DMS53 (cell line): ENCODE measurements at places on chromosomes 4 and X.
A peak's percentile ranks its signal among the peaks of the same experiment; 100 is the strongest.

GRCh38 chrX:45818913-45819312 lies 618.2 kb upstream of the DIPK2B start:
- DNase-seq: no peak

- no peak for DNase-seq
These were observed 86.2 kb upstream of the FRMPD4 start for GRCh38 chrX:12052109-12052508.

- peak; percentile 43 for DNase-seq
These were observed 30.9 kb upstream of the HSD17B13 start for GRCh38 chr4:87353592-87353991.

GRCh38 chr4:108954880-108955279 lies 192.0 kb upstream of the ETNPPL start:
- peak; percentile 19 for DNase-seq

DNA sequence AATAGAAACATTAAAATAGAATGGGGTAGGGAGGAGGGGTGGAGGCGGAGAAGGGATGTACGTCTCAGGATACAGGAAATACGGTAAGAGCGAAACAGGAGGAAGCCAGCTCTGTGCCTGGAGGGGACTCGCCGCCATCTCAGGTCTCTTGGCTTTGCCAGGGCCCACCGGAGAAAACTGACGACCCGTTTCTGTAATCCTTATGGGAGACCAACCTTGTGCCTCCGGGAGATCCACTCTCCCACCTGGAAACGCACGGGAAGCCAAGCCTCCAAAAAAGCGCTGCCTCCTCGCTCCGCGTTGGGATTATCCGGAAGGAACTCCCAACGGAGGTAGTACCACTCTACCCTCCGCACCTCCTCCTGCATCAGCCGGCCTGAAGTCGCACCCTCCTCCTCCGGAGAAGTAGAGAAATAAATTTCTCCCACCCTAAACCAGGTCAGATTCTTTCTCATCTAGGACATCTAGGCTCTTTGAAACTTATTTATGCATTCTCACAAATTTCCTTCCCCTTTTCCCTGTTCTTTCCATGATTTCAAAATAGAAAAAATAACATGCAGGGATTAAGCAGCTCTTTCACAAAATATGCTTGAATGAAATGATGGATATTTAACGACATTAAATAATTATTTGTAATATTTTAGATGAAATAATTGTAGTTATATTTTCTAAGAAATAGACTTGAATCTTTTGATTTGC lies at the start of gene NBDY:
Gene NBDY, plus strand, starts transcription at position 92 of the 699 bp plus-strand sequence. Its CDS starts 111 bp downstream, at position 203.
- peak; percentile 71 for DNase-seq

DNA sequence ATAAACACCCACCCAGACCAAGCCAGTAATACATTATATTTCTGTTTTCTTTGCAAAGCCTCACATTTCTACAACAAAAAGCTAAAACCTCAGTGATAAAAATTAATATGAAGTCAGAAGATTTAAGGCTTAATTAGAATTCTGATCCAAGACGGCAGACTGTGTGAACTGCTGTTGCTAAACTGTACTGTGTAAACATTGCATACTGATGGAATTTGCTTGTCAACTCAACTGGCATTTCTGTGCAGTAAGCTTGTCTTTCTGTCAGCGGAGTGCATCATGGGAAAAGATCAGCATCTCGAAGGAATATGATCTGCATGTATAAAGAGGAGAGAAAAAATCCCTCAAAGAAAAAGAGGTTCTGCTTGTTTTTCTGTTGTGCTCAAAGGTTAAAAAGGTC lies 69.4 kb upstream of the SPANXB1 start:
- no peak for DNase-seq

DNA sequence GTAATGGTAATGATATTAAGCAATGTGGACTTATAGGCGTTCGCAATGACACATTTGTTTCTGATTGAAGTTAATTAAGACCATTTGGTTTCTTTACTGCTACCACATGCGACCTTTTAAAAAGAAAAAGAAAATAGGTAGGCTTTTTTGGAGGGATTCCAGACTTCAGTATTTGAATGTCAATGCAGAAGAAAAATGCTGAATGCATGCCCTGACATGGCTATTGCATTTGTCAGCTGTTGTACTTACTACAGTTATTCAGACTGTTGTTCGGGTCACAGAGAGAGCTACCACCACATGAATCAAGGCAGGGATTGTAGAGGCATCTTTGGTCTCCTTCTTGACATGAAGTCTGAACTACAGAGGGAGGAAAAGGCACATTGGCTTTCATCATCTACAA lies 163.7 kb downstream of the CORIN start:
- no peak for DNase-seq

DNA sequence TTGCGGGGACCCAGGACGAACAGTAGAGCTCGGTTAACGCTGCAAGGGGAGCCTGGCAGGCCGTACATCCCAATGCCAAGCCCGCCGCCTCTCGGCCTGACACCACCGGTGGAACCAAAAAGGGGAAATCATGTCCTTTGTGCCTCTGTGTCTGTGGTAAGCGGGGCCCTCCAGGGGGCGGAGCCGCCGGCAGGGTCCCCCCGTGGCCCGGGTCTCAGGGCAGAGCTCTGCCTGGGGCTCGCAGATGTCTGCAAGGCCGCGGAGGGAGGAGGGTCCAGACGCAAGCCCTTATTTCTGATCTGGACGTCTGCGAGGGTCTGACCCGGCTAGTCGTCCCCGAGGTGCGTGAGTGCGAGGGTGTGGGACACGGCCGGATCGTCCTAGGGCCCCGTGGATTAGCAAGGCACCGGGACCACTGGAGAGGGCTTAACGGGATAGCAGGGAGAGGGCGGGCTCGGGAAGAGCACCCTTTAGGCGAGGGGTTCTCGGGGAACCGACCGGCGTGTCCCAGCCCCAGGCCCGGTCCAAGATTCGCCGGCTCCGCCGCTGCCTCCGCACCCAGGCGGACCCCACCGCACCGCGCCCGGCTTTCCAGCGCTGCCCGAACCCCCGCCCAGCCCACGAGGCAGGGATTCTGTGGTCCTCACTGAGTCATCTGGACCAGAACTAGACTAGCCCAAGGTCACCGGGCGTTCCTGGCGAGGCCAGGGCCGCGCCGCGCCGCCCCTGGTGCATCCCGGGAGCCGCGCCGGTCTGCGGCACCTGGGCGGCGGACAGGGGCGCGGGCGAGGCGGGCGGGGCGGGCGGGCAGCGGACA lies 863 bp upstream of the FAM193A start:
- peak; percentile 82 for DNase-seq

GRCh38 chr4:112523008-112523721 lies 7.2 kb upstream of the NEUROG2 start:
- peak; percentile 67 for DNase-seq

GRCh38 chr4:8688041-8688907 lies 95.7 kb downstream of the CPZ start:
- DNase-seq: peak; percentile 13

- no peak for DNase-seq
These were observed 142.2 kb downstream of the DKK2 start for GRCh38 chr4:106893903-106894302.

DNA sequence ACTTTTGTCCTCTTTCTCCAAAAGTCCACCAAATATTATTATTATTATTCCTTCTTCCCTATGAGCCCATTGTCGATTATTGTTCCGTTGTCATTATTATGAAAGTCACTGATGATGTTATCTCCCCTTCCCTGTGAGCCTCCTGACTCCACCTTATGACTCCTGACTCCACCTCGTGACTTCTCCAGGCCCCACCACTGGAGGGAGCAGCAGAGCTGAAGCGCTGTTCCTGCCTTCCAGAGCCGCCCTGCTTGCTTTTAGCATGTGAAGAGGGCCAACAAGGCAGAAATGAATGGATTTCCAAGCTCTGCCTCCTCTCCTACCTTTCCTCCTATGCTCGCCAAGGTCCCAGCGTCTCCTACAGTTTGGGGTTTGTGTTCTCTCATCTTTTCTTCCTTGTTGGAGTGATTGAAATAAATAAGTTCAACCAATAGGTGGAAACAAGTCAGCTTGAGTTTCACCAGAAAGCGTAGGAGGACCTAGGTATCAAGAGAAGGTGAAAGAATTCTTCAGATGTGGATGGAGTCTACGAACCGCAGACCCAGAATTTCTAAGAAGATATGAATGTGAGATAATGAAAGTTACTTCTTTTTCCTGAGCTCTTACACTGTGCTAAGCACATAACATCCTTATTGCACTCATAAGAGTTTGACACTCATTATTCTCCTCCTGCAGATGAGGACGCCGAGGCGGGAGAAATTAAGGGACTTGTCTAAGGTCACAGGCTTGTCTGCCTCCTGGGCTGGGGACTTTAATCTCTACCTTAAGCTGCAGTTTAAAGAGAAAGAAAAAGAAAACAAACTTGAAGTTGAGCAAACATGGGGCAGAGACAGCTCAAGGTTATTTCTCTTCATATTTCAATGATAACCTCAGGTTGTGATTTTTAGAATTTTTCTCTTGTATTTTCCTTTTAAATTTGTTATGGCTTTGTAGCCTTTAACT lies 26.1 kb downstream of the IGSF1 start:
- DNase-seq: peak; percentile 70

DNA sequence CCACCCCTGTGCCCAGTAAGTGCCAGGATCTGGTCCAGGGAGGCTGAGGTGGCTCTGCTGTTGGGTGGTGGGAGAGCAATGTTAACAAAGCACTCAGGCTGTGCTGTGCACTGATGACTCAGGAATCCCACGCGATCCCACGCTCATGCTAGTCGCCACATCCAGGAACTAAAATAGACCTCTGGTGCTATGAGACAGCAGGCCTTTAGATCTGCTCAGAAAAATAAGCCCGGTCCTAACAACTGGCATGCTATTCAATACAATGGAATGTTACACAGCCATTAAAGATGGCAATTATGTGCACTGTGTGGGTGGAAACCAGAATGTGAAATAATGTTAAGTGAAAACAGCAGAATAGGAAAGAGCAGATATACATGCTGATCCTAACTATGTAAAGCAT lies 26.0 kb downstream of the ARL13A start:
- DNase-seq: no peak

DNA sequence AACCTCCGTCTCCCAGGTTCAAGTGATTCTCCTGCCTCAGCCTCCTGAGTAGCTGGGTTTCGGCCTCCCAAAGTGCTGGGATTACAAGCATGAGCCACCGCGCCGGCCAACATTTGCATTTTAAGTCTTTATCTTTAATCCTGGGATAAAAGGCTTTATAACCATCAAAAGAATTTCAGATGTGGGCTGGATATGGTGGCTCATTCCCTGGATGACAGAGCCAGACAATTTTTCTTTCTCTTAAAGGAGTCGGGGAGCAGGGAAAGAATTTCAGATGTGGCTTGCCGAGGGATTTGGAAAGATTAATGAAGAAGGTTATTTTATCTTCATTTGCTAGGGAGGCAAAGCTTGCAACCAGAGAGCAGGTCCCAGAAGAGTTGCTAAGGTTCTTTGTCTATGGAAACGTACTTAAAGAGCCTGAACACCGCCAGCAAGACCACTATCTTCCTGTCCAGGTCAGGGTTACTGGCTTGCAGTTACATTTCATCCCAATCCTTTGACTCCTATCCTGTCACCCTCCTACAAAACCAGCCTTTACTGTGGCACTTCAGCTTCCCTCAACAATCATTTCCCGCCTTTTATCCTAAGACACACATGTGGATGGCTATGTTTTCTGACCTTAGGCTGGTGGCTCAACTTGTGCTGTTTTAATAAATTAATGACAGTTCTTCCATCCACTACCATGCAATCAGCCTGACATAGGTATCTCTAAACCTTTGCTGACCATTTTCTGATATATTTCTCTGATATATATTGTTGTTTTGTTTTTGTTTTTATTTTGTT lies 3.9 kb upstream of the KLHL8 start:
- DNase-seq: no peak

DNA sequence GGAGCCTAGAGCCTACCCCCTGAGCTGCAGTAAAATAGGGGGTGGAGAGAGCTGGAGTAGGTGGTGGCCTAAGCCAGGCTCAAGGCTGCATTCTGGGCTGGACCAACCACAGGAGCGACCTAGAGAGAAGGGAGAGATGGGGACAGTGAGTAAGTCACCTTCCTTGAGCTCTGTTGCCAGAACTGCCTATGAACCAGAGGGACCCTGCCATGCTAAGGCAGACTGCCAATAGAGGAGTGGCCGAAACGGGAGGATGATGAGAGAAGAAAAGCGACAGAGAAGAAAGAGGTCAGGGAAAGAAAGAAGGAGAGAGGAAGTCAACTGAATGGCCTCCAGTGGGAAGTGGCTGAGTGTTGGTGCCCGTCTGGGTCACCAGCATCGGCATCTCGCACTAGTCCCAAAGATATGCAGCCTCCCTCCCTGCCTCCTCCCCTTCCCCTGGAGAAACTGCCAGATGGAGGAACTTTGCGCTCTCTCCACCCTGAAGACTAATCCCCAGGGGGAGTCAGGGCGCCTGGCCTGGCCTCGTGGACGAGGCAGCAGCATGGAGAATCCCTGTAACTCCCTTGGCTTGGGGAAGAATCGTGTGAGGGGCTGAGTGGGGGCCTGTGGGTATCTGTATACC lies 28.8 kb downstream of the ELF4 start:
- DNase-seq: no peak

DNA sequence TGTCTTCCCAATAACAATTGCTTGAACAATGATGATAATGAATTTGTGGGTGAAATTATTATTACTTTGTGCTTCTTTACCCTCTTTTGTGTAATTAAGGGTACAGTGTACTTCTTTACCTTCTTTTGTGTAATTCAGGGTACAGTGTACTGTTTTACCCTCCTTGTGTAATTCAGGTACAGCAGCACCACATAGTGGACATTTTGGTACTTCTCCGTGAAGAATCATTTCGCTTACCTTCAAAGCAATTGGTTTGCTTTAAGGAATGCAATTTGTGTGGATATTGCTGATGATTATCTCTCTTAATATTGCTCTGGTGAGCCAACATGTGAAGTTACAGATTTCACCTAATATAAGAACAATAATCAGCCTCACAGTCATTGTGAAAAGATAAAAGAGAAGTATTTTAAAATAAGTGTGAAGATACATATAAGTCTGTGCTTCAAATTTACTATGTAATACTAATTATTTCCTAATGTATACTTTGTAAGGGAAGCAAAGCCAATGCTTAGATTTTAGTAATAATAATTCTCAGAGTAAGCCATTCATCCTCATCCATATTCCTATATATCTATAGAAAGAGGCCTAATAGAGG lies 27.2 kb upstream of the SEC24B start:
- peak; percentile 74 for DNase-seq

GRCh38 chrX:70422851-70423341 lies at the start of gene GDPD2:
Gene GDPD2, plus strand, starts transcription at chrX:70423314. Its CDS starts 1,671 bp downstream, at chrX:70424985.
- DNase-seq: peak; percentile 89

- no peak for DNase-seq
These were observed 18.0 kb downstream of the SHISA3 start for GRCh38 chr4:42415281-42415680.

- no peak for DNase-seq
These were observed 55.3 kb downstream of the MANBA start for GRCh38 chr4:102705391-102705935.

- no peak for DNase-seq
These were observed 5.3 kb downstream of the FGF5 start for GRCh38 chr4:80271801-80272200.

GRCh38 chr4:184815046-184815877 lies 10.5 kb downstream of the ACSL1 start:
- peak; percentile 84 for DNase-seq

GRCh38 chrX:24149351-24150050 lies at the start of gene ZFX:
Gene ZFX, plus strand, starts transcription at chrX:24149729. Its CDS starts 23,014 bp downstream, at chrX:24172743.
- DNase-seq: peak; percentile 78

- peak; percentile 11 for DNase-seq
These were observed 23.3 kb downstream of the NKX3-2 start for GRCh38 chr4:13521047-13521446.
